T-helper 2 cell treated with Interferon-gamma antibody and Interleukin-4, amounts not matched to agents 5 μg/mL and 100 μg/mL, for 36 hours (primary cell): ENCODE measurements at places on chromosomes 4 and X.

- H3K27ac ChIP-seq: no peak overlapping the region
- no peak for DNase-seq
- peaks cover 3% of the 10 kb centered on the region for H3K4me1 ChIP-seq
- H3K36me3 ChIP-seq: no peaks in the 10 kb centered on the region
- H3K27me3 ChIP-seq: peaks cover 27% of the 10 kb centered on the region
Measured at GRCh38 chr4:140316799-140317198, 56.6 kb upstream of the SCOC start.

GRCh38 chr4:140125374-140125773, 28.6 kb downstream of the MAML3 start:
- H3K36me3 ChIP-seq: peaks cover 3% of the 10 kb centered on the region
- peaks cover 16% of the 10 kb centered on the region for H3K4me1 ChIP-seq
- no peak overlapping the region for H3K4me3 ChIP-seq
- no peak for DNase-seq
- peaks cover 23% of the 10 kb centered on the region for H3K27me3 ChIP-seq

DNA sequence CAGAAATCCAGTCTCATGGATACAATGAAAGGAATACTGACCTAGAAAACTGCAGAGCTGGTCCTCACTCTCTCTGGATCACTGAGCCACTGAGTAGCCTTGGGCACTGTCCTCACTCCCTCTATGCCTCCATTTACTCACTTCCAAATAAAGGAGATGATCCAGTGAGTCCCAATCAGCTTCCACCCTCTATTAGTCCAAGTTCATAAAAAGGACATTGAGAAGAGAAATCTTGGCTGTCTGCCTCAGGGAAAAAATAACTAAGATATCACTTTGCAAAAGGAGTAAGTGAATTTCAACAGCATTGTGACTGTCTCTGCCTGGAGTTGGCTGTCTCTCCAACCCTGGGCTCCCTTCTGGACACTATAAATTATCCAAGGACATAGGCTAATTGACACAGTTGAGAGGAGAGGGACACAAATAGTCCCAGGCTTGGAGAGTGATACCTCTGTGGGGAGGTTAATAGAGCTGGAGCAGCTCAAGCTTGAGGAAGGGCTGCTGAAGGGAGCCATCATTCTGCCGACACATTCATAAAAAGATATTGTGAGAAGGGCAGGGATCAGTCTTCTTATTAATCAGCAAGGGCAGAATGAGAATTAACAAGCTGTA, 572.3 kb downstream of the RAB28 start:
- no peak for DNase-seq
- no peaks in the 10 kb centered on the region for H3K36me3 ChIP-seq
- no peaks in the 10 kb centered on the region for H3K27me3 ChIP-seq
- no peak overlapping the region for H3K27ac ChIP-seq
- H3K4me1 ChIP-seq: no peaks in the 10 kb centered on the region

DNA sequence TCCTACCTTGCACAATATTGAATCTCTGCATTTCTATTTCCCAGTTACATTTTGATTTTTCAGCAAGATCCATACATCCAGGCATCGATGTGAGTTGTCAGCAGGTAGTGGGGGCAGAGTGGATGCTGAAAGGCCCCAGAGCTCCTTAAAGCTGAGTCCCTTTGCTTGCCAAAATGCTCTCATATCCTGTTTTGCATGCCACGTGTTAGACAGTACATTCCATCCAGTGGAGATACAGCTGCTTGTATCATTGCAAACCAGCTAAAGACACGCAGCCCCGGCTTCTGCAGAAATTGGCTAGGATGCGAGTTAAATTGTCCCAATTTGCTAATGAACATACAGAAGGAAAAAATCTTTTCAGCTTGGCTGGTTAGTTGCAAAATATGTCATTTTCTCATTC, 179.6 kb upstream of the MXRA5 start:
- no peaks in the 10 kb centered on the region for H3K36me3 ChIP-seq
- no peak for DNase-seq
- H3K4me3 ChIP-seq: no peak overlapping the region

DNA sequence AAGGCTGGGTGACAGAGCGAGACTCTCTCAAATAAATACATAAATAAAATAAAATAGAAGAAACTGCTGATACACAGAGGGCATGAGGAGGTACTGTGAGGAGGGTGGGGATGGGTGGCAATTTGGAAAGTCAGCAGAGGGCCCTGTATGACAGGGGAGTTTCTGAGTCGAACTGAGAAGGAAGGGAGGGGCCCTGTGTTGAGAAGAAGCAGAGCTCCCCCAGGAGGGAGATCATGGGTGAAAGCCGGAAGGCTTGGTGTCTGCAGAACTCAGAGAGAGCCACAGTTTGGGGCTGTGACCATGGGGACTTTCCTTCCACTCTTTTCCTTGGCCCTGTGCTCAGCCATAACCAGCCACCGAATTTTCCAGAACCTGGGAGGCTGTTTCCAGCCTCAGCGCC, 24.8 kb upstream of the AFAP1 start:
- H3K4me1 ChIP-seq: peaks cover 44% of the 10 kb centered on the region
- no peak overlapping the region for H3K4me3 ChIP-seq
- H3K27ac ChIP-seq: no peak overlapping the region
- H3K36me3 ChIP-seq: no peaks in the 10 kb centered on the region
- peaks cover 2% of the 10 kb centered on the region for H3K27me3 ChIP-seq

- DNase-seq: no peak
- H3K36me3 ChIP-seq: no peaks in the 10 kb centered on the region
- no peak overlapping the region for H3K27ac ChIP-seq
- no peaks in the 10 kb centered on the region for H3K27me3 ChIP-seq
Measured at GRCh38 chr4:148495463-148495862, 53.2 kb upstream of the NR3C2 start.

GRCh38 chr4:95272036-95272435, 276.7 kb downstream of the UNC5C start:
- DNase-seq: no peak
- no peak overlapping the region for H3K27ac ChIP-seq
- H3K4me1 ChIP-seq: no peaks in the 10 kb centered on the region
- H3K4me3 ChIP-seq: no peak overlapping the region
- H3K36me3 ChIP-seq: no peaks in the 10 kb centered on the region
